Heart left ventricle (tissue), 16 donors: ENCODE measurements at places on chromosomes 5 and 9. TPM values are rescaled to one million over a fixed set of nuclear protein-coding genes. Genes with fewer than 3 reads are reported as not detected.

- DNase-seq = no peak
Measured at GRCh38 chr9:4668604-4669003, 2.3 kb upstream of the SPATA6L start.

GRCh38 chr9:74887041-74887980 is at the start of gene TRPM6:
Gene TRPM6 (minus strand): TSS chr9:74887921. CDS start chr9:74887856, 65 bp downstream.
- DNase-seq = peak; percentile 79

Gene CAVIN4
- 13.9 TPM for polyA plus RNA-seq

DNA sequence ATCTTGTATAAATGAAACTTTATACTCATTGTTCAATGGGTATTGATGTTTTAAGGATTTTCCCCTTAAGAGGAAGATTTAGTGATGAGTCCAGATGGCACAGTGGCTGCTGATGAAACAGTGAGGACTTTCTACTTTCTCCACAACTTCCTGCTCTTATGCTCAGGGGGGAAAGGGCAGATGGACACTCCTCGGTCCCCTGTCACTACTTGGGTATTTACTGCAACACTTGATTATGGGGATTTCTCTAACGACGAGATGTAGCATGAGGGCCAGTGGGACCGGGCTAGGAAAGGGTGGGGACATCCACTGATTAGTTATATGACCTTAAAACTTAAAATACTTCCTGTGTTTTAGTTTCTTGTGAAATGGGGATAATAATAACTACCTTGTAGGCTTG is 146.1 kb upstream of the HMHB1 start:
- DNase-seq = no peak
